ENCODE measurements at places on chromosomes 1 and 21. TPM values are rescaled to one million over a fixed set of nuclear protein-coding genes. Genes with fewer than 3 reads are reported as not detected.

The SAMD11 gene
- total RNA-seq: 21.4 TPM

The TMEM200B gene
- total RNA-seq: 11.6 TPM

The CCDC17 gene
- 0.32 TPM for total RNA-seq

The CLCNKA gene
- total RNA-seq: not detected

The OR2T2 gene
- not detected for total RNA-seq

The C4BPA gene
- under 0.01 TPM for total RNA-seq

The BARHL2 gene
- total RNA-seq: not detected

The SH2D1B gene
- total RNA-seq: not detected

The MYOG gene
- total RNA-seq: not detected

The SYF2 gene
- 31.6 TPM for total RNA-seq

The TRAPPC3 gene
- total RNA-seq: 74.9 TPM

The MROH9 gene
- not detected for total RNA-seq

All from cardiac atrium fibroblast (primary cell).